Activated CD4-positive, alpha-beta T cell treated with anti-CD3 and anti-CD28 coated beads for 36 hours (primary cell): ENCODE measurements at places on chromosomes 2 and 18.
A peak's percentile ranks its signal among the peaks of the same experiment; 100 is the strongest.

- H3K4me1 ChIP-seq, result peaks cover 34% of the 10 kb centered on the region
- DNase-seq, result no peak
- no peak overlapping the region for H3K4me3 ChIP-seq
- H3K36me3 ChIP-seq, result no peaks in the 10 kb centered on the region
- H3K27ac ChIP-seq, result no peak overlapping the region
These were observed 11.0 kb downstream of the ZNF407 start for GRCh38 chr18:74608681-74609080.

GRCh38 chr2:2244508-2244907 is 86.6 kb downstream of the MYT1L start:
- no peak for DNase-seq
- H3K27ac ChIP-seq, result no peak overlapping the region
- no peak overlapping the region for H3K4me3 ChIP-seq
- H3K27me3 ChIP-seq, result no peaks in the 10 kb centered on the region
- H3K36me3 ChIP-seq, result no peaks in the 10 kb centered on the region

GRCh38 chr2:3636586-3637310 is 21.3 kb upstream of the ALLC start:
- no peaks in the 10 kb centered on the region for H3K27me3 ChIP-seq
- no peak for DNase-seq
- no peak overlapping the region for H3K27ac ChIP-seq
- H3K4me3 ChIP-seq, result no peak overlapping the region
- H3K4me1 ChIP-seq, result no peaks in the 10 kb centered on the region

DNA sequence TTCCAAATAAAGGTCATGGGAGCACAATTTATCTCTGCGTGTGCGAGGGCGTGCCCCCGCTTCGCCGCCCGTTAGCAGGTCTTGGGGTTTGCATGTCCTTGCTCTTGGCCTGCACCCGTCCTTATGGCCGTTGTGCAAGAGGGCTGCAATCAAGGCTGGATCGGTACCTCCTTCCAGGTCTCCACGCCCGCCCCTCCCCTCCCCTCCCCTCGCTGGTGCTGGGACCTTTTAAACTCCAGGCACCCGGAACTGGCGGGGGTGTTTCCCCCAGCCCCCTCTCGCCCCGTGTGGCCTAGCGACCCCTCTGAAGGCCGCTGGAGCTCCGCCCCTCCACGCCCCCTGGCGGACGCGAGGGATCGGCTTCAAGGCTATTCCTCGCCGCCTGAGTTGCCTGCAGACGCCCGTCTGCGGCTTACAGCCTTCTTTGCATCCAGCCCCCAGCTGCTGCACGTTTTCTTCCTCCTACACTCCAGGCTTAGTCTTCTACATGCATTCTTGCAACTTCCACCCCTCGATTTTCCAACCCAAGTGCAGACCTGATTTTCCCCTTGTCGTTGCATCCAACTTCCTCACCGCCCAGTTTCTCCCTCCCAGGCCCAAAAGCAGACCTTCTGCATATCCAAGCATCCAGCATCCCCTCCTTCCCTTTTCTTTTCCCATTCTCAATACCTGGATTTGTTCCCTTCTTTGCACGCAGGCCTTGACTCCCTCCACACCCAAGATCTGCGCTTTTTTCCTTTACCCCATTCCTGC is 577 bp downstream of the IDH1 start:
- H3K4me3 ChIP-seq, result peak overlapping the region; percentile 85
- peak overlapping the region; percentile 42 for H3K27ac ChIP-seq
- peak; percentile 88 for DNase-seq
- peaks cover 25% of the 10 kb centered on the region for H3K36me3 ChIP-seq
- H3K27me3 ChIP-seq, result no peaks in the 10 kb centered on the region

GRCh38 chr2:74502720-74503505 is 3.5 kb upstream of the LBX2 start:
- peaks cover 34% of the 10 kb centered on the region for H3K36me3 ChIP-seq
- peak; percentile 71 for DNase-seq
- H3K4me1 ChIP-seq, result peaks cover 45% of the 10 kb centered on the region
- peaks cover 55% of the 10 kb centered on the region for H3K27me3 ChIP-seq
- no peak overlapping the region for H3K27ac ChIP-seq
